Activated T-cell treated with anti-CD3 and anti-CD28 coated beads for 4 hours (primary cell): ENCODE measurements at places on chromosomes 16 and 17.

GRCh38 chr16:88599092-88599733 is 29.0 kb downstream of the ZC3H18 start:
- DNase-seq: no peak

GRCh38 chr16:49620158-49620868 is 235.6 kb downstream of the ZNF423 start:
- no peak for DNase-seq

DNA sequence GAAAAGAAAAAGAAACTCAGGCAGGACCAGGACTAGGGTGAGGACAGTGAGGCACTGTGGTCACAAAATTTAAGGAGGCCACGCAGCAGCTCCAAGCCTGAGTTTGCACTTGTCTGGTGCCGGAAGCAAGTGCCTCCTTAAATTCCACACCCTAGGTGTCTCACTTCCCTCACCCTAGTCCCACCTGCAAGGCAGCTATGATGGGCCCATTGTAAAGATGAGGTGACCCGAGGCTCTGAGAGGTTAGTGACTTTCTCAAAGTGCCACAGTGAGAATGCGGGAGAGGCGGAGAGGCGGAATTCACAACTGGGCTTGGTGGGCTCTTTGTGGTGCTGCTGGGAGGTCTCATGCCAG is 21.5 kb upstream of the EEF2K start:
- DNase-seq: no peak

GRCh38 chr16:24900230-24900629 is 54.5 kb downstream of the SLC5A11 start:
- no peak for DNase-seq

DNA sequence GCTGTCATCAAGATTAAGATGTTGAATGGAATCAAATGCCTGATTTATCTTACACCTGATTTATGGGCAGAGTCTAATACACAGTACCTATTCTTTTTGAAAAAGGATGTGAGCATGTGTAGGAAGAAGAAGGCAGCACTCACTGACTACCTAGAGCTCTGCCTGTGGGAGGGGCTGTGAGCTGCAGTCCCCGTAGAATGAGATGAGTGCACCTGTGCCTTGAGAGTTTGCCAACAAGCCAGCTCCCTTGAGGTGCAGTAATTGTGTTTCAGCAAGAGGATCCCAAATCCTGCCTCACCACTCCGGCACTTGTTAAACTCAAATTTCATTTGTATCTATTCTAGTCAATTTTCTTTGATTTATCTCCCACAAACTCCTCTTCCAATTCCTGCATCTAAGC is 46.0 kb downstream of the CDH11 start:
- DNase-seq: no peak

GRCh38 chr17:7932949-7933348 is 943 bp downstream of the CNTROB start:
- no peak for DNase-seq

GRCh38 chr17:74158761-74159160 is 44.7 kb upstream of the RPL38 start:
- no peak for DNase-seq

DNA sequence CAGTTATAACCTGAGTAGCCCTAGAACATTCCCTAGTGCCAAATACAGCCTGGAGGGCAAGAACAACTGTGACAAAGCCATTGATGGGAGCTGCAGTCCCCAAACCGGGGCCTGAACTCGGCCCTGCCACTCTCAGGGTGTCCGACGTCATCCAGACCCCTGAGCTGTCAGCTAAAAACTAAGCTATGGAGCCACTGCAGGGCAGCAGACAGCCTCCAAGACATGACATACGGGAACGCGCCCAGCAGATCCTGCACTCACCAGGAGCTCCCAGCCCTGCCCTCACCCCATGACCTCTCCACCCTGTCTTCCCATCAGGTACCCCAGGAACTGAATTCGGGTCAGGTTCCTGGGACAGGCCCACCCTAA is 28.4 kb downstream of the KDM8 start:
- DNase-seq: no peak

DNA sequence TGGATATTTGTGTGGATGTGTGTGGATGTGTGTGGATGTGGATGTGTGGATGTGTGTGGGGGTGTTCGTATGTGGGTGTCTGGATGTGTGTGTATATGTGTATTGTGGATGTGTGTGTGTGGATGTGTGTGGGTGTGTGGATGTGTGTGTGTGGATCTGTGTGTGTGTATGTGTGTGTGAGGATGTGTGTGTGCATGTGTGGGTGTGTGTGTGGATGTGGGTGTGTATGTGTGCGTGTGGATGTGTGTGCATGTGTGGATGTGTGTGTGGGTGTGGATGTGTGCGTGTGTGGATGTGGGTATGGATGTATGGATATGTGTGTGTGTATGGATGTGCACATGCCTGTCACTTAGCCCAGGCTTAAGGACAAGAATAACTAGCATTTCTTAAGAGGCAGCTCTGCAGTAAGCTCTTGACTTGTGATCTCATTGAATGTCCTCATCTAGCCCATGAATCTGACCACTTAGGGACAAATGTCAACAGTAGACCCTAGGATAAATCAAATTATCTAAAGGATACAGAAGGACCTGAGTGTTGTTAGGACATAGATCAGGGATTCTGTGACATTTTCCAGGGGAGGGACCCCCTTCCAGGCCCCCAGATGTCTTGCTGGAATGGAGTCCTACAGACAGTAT is 83.5 kb downstream of the BMERB1 start:
- DNase-seq: no peak

- no peak for DNase-seq
Observed at GRCh38 chr17:57788725-57789124, 43.6 kb upstream of the CCDC182 start.

- no peak for DNase-seq
Observed at GRCh38 chr17:79573196-79573896, 37.5 kb downstream of the RBFOX3 start.

GRCh38 chr17:11238705-11239104 is 2.3 kb upstream of the SHISA6 start:
- DNase-seq: no peak

- no peak for DNase-seq
Observed at GRCh38 chr16:81645266-81645694, 133.8 kb upstream of the PLCG2 start.

DNA sequence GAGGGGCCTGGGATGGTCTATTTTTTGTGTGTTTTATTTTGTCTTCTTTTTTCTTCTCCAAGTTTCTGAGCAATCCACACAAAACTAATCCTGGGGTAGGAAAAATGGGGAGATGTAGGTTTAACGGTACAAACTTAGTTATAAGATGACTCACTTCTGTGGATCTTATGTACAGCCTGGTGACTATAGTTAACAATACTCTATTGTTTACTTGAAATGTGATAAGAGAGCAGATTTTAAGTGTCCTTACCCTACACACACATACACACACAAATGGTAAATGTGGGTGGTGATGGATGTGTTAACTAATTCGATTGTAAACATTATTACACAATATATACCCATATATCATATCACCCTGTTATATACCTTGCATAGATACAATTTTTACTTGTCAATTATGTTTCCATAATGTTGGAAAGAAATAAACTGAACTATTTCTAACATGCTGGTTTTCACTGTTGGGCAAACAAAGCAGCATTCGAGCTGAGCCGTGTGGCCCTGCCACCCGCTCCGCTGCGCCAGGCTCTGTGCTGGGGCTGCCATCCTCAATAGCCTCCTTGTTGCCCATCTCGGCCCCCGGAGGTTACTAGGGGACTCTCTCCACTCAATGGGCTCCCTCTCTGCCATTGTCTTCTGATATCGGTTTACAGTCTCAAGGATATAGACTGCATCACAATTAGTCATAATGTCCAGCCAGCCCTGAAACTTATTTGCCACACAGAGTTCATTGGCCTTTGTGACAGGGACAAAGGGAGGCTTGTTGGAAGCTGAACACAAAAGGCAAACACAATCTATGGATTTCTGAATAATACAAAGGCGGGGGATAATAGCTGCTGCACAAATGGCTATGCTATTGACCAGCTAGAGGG is 380.3 kb upstream of the MAF start:
- no peak for DNase-seq

- no peak for DNase-seq
Observed at GRCh38 chr16:6428861-6429260, 903.8 kb upstream of the RBFOX1 start.

DNA sequence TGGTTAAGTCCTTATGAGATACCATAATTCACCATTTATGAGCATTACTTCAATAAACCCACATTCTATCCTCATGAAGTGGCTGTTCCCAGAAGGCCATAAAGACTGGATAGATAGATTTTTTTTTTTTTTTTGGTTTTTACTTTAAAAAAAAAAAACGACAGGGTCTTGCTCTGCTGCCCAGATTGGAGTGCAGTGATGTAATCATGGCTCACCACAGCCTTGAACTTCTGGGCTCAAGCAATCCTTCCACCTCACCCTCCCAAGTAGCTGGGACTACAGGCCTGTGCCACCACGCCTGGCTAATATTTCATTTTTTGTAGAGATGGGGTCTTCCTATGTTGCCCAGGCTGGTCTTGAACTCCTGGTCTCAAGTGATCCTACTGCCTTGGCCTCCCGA is 102.3 kb downstream of the XYLT1 start:
- DNase-seq: no peak

- peak; percentile 25 for DNase-seq
Observed at GRCh38 chr16:87324411-87325275, 7.5 kb upstream of the C16orf95 start.

- no peak for DNase-seq
Observed at GRCh38 chr16:67967958-67968399, 458 bp downstream of the SLC12A4 start.

DNA sequence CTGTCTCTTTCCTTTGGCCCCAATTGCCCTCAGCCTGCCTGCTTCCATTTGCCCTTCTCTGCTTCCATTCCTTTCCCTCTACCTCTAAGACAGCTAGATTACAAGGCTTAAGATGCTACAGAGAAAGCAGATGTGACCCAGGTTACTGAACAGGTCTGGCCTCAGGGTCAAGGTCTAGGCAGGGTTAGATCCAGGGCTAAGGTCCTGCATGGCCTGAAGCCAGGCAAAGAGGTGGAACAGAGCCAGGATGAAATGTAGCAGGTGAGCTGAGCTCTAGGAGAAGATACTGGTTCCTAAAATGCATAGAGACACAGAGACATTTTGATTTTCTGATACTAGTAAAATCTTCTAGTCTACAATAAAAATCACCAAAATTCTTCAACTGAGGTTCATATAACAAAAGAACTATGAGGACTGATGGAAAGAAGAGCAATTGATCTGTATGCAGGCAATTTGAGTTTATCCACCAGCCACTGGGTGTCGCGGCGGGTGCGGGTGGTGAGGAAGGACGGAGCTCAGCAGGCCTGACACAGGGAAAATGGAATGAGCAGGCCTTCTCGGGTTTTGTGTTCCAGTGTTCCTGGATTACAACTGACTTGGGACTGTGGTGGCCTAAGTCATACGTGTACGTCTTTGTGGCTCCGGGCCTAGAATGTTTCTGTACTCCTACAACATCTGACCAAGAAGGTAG is 95.9 kb downstream of the MYH10 start:
- DNase-seq: no peak

DNA sequence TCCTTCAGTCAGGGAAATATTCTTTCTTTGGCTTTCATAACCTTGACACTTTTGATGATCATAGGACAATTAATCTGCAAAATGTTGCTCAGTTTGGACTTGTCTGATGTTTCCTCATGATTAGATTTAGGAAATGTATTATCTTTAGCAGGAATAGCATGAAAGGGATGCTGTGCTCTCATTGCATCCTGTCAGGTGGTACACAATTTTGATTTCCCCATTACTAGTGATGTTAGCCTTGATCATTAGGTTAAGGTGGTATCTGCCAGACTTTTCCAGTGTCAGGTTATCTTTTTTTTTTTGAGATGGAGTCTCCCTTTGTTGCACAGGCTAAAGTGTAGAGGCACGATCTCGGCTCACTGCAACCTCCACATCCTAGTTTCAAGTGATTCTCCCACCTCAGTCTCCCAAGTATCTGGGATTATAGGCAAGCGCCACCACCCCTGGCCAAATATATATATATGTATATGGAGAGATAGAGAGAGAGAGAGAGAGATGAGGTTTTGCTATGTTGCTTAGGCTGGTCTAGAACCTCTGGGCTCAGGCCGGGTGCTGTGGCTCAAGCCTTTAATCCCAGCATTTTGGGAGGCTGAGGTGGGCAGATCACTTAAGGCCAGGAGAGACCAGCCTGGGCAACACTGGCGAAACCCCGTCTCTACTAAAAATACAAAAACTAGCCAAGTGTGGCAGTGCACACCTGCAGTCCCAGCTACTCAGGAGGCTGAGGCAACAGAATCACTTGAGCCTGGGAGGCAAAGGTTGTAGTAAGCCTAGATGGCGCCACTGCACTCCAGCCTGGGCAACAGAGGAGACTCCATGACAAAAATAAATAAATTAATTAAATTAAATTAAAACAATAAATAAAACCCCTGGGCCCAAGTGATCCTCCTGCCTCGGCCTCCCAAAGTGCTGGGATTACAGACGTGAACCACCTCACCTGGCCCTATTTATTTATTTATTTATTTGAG is 15.8 kb upstream of the CAVIN1 start:
- DNase-seq: no peak

DNA sequence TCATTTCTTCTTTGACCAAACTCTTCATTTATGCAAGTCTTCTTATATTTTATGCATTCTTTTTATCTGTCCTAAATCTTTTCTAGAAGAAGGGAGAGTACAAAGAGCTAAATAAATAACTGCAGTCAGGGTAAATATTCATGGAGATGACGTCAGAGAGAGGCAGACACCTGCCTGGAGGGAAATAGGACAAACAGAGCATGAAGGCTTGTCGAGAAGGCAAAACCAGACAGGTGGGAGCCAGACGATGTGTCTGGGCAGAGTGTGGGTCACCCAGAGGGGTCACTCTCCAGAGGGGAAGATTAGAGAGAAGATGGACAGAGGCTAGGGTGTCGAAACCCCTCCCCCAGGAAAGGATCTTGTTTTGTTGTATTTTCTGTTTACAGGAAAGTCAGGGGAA is 78.3 kb upstream of the RPL38 start:
- DNase-seq: no peak

- peak; percentile 4 for DNase-seq
Observed at GRCh38 chr17:55576996-55577586, 65.8 kb upstream of the SMIM36 start.

GRCh38 chr16:89201439-89202377 is 1.4 kb upstream of the SLC22A31 start:
- DNase-seq: peak; percentile 67

- peak; percentile 30 for DNase-seq
Observed at GRCh38 chr16:86604436-86605193, 26.3 kb downstream of the FOXL1 start.

- DNase-seq: no peak
Observed at GRCh38 chr17:60363700-60364405, 28.1 kb downstream of the USP32 start.
